NCI-H510A (cell line): ENCODE measurements at places on chromosomes 12 and 14.

GRCh38 chr14:91392623-91393303 lies 24.9 kb downstream of the CCDC88C start:
- DNase-seq = no peak

DNA sequence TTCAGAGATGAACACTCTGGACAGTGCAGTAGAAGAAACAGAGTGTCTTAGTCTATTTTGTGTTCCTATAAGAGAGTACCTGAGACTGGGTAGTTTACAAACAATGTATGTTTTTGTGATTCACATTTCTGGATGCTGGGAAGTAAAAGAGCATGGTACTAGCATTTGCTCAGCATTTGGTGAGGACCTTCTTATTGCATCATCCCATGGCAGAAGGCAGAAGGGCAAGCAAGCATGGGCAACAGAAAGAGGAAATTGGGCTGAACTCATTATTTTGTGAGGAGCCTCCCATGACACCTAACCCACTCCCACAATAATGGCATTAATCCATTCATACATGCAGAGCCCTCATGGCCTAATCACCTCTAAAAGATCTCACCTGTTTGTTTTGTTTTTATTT lies 8.0 kb downstream of the ANKS1B start:
- DNase-seq = no peak

GRCh38 chr12:47991106-47992061 lies 12.9 kb downstream of the COL2A1 start:
- no peak for DNase-seq

DNA sequence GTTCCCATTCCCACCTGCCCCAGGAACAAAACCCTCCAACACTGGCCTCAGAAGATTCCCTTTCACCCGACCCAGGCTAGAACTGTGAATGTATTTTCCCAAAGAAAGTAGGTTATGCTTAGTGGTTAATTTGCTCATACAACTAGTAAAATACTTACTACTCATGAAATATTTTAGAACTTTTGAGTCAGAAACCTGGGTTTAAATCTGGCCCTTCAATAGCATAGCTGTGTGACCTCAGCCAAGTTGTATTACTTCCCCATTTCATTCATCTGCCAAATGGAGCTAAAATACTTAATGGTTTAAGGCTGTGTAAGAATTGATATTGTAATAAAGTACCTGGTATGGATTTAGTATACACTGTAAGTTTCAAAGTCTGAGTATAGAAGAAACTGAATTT lies 69.1 kb upstream of the DNM1L start:
- DNase-seq = no peak

DNA sequence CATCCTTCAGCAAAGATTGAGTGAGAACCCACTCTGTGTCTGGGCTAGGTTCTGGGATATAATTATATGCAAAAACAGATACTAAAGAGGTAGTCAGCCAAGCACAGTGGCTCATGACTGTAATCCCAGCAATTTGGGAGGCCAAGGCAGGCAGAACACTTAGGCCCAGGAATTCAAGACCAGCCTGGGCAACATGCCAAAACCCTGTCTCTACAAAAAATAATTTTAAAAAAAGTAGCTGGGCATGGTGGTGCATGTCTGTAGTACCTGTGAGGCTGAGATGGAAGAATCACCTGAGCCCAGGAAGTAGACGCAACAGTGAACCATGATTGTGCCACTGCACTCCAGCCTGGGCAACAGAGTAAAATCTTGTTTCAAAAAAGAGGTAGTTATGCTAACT lies 237.5 kb upstream of the HMGA2 start:
- no peak for DNase-seq

- no peak for DNase-seq
Measured at GRCh38 chr14:59147007-59147406, 41.5 kb upstream of the DAAM1 start.
